ENCODE measurements at places on chromosomes 7 and 10.

DNA sequence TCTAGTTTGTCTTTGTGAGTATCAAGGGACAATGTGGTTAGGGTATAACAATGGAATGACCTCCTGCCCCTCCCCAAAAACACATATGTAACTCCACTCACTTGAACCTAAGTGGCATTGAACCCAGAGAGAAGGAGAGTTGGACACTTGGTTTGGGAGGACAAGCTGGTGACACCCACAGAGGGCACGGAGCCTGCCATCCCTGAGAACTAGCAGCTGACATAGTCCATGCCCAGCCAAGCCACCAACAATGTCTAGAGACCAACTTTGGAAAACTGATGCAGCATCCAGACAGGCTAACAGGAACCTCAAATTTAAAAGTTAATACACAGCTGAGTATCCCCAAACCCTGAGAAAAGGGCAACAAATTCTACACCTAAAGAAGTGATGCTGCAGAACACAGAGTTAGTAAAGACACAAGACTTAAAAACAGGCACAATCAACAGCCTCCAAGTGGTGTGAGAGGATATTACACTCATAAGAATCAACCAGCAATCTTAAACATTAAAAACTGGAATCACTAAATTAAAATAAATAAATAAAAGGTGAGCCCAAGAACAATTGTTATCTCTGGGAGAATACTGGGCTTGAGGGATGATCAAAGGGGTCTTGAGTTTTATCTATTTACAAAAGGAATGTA is 27.2 kb downstream of the NUDCD3 start:
- DNase-seq, result no peak

DNA sequence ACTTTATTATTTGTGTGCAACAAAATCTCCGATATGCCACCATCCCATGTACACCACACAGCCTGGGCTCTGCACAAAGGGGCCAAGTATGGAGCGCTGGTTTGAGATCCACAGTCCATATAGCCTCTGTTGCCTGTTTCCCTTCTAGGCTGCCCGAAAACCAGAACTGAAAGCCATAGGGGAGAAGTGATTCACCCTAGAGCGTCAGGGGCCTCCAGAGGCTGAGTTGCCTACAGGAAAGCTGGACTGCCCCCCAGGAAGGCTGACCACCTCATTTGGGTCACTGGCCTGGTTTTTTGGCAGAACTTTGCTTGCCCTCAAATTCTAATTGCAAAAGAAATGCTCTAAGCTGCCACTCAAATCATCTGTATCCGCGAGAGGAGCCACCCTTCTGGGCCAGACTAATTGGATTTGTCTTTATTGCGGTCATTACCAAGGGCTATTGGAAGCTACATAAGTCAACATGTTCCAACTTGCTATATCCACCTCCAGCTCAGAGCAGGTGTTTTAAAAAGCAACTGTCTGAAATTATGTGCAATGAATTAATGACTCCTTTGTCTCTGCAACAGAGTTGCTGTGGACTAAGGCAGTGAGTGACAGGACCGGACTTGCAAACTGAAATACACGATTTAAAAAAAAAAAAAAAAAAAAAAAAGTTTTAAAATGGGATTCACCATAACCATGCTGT is 28.3 kb upstream of the FRMD4A start:
- DNase-seq, result no peak

DNA sequence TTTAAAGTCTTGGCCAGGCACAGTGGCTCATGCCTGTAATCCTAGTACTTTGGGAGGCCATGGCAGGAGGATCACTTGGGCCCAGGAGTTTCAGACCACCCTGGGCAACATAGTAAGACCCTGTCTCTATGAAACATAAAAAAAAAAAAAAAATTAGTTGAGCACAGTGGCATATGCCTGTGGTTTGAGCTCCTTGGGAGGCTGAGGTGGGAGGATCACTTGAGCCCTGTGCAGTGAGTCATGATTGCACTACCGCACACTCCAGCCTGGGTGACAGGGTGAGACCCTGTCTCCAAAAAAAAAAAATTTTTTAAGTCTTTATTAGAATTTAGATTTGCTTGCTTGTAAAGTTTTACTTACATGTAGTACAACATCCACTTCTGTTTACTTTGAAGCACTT is 14.0 kb downstream of the WNT2 start:
- DNase-seq, result no peak

- DNase-seq, result no peak
These were observed 179.0 kb downstream of the NOC3L start for GRCh38 chr10:94183666-94184264.

DNA sequence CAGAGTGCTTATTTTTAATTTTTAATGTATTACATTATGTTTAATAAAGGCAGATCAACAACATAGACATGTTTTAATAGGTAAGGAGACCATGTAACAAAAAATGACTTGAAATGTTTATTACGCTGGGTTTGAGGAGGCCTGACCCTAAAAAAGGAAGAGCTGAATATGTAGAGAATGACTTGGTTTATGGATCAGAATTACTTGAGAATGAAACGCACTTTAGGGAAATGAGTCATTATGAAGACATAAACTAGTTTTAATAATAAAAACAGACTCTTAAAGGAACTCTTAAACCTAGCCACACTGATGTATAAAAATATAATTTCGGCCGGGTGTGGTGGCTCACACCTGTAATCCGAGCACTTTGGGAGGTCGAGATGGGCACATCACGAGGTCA is 56.5 kb downstream of the CTTNBP2 start:
- DNase-seq, result no peak

- DNase-seq, result no peak
These were observed 60.5 kb upstream of the GHITM start for GRCh38 chr10:84078771-84079170.

- no peak for DNase-seq
These were observed 128.8 kb upstream of the SEM1 start for GRCh38 chr7:96838481-96838880.

DNA sequence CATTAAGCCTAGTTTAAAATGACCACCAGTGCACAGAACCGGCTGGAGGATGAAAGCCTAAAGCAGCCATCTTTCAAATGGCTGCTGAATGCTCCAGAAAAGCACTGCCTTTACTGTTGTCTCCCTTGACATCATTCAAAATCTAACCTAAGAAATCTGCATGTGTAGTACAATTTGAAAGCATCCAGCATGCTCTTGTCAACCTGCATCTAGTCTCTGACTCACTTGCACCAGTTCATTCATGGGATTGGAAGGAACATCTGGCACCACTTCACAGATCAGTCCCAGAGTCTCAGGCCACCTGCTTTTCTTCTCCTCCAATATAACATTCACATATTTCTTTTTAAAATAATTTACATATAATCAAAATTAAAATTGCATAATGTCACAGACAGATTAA is 76.2 kb downstream of the RNF133 start:
- no peak for DNase-seq

DNA sequence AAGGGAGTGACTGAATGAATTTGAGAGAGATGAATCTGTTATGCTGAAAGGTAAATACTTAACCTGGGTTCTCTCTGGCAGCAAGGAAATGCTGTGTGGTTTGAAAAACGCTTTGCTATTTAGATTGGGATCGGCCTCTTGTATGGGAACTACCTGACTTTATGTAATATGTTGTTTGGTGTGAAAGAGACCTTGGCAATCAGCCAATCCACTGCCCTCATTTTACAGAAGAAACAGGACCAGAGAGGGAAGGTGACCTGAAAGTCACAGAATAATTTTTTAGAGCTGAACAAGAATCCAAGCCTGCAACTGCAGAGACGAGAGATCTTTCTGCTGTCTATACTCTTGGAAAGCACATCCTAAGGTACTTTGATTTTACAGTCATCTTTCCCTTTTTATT is 1.0 kb downstream of the BUD31 start:
- no peak for DNase-seq

- no peak for DNase-seq
These were observed 1283.9 kb upstream of the CELF2 start for GRCh38 chr10:9733766-9734165.

GRCh38 chr10:103772096-103772845 is 83.1 kb downstream of the SH3PXD2A start:
- DNase-seq, result peak; percentile 68

- DNase-seq, result no peak
These were observed 243.9 kb downstream of the ETV1 start for GRCh38 chr7:13745530-13745929.

Data from GM13977 (cell line).